ENCODE measurements at places on chromosomes 2 and 18.

GRCh38 chr2:37907501-37908225, 17.4 kb upstream of the RMDN2 start:
- no peak for DNase-seq

- DNase-seq, result no peak
Observed at GRCh38 chr2:118698564-118698963, 148.9 kb downstream of the EN1 start.

- DNase-seq, result no peak
Observed at GRCh38 chr2:1632002-1632348, 112.3 kb downstream of the PXDN start.

GRCh38 chr18:46867367-46868143, 49.8 kb downstream of the PIAS2 start:
- DNase-seq, result no peak

DNA sequence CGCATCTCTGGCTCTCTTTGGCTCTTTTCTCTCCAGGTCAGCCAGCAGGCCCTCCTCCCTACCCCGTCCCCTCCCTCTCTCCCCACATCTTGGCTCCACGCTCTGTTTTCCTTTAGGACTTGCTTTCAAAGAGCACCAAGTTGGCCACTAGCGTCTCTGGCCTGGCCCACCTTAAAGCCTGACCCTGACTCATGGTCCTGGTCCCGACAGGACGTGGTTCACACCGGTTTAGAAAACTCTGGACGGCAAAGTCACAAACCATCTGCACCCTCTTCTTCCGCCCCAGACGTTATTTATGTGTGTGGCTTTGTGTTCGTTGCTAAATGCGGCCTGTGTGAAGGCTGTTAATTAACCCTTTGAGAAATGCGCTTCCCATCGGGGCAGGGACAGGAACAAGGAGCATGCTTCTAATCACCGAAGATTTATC, 169.0 kb upstream of the HAAO start:
- no peak for DNase-seq

GRCh38 chr2:54952978-54953456, 97.2 kb downstream of the RTN4 start:
- no peak for DNase-seq

- DNase-seq, result no peak
Observed at GRCh38 chr2:16128746-16129610, 188.6 kb downstream of the MYCN start.

- DNase-seq, result no peak
Observed at GRCh38 chr18:62651276-62652056, 63.9 kb upstream of the PHLPP1 start.

GRCh38 chr2:100237770-100238169, 84.5 kb downstream of the LONRF2 start:
- no peak for DNase-seq

All from stimulated activated CD4-positive, alpha-beta T cell treated with anti-CD3 and anti-CD28 coated beads, Interleukin-12 subunit alpha, Interleukin-12 subunit beta, amount 100 ng/mL, for 24 hours (primary cell).